Activated naive CD4-positive, alpha-beta T cell treated with anti-CD3 and anti-CD28 coated beads for 36 hours (primary cell): ENCODE measurements at places on chromosomes 3 and 15.

DNA sequence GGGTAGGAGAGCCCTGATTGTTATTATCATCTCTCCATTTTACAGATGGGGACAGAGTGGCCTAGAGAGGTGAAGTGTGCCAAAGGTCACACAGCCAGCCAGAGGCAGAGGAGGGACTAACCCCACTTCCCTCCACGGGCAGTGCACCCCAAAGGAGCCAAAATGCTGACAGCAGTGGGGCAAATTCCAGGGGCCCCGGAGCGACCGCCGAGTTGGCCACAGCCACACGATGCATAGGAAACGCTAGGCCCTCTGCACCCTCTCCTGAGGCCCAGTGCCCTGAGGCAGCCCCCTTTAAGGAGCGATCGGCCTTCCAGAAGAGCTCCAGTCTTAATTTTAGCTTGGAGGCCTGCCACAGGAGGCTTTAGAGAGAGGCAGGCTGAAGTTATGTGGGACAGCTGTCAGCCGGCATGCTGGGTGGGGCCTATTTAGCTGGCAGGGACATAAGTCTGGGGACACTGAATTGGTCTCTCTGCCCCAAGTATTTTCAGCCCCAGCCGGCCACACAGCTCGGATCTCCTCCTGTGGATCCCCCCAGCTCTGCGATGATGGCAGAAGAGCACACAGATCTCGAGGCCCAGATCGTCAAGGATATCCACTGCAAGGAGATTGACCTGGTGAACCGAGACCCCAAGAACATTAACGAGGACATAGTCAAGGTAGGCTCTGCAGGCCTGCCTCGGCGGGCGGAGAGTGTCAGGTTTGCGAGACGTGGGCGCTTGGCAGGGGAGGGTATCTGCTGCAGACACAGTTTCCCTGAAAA, at the start of gene CAV3:
CAV3 (plus strand) TSS at position 471 of the 763 bp plus-strand sequence; CDS start at position 546, 75 bp downstream.
- DNase-seq: no peak

GRCh38 chr3:141096981-141097380, 45.8 kb downstream of the SPSB4 start:
- DNase-seq: no peak

GRCh38 chr3:45553469-45553974, 41.0 kb upstream of the LIMD1 start:
- no peak for DNase-seq

DNA sequence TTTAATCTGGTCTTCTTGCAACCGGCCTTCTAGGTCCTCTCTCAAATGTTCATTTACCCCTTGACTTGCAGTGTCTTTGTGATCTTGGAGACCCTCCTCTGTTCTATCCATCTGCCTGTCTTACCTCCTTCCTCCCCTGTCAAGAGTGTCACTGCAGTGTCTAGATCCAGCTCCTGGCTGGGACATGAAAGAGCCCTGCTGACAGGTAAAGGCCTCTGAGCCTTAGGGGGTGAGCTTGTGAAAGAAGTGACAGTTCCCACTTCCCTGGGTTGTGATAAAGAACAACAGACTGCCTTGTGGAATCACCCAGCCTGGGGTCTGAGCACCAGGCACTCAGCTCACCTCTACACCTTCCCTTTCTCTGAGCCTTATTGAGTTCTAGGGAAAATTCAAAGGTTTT, 68.0 kb downstream of the CDC25A start:
- DNase-seq: no peak

- no peak for DNase-seq
These were observed 1181.9 kb downstream of the ROBO2 start for GRCh38 chr3:78221796-78222195.

- DNase-seq: peak; percentile 68
These were observed 641 bp downstream of the OPA1 start for GRCh38 chr3:193593668-193594030.

- DNase-seq: no peak
These were observed 15.3 kb downstream of the HESX1 start for GRCh38 chr3:57184526-57184925.

DNA sequence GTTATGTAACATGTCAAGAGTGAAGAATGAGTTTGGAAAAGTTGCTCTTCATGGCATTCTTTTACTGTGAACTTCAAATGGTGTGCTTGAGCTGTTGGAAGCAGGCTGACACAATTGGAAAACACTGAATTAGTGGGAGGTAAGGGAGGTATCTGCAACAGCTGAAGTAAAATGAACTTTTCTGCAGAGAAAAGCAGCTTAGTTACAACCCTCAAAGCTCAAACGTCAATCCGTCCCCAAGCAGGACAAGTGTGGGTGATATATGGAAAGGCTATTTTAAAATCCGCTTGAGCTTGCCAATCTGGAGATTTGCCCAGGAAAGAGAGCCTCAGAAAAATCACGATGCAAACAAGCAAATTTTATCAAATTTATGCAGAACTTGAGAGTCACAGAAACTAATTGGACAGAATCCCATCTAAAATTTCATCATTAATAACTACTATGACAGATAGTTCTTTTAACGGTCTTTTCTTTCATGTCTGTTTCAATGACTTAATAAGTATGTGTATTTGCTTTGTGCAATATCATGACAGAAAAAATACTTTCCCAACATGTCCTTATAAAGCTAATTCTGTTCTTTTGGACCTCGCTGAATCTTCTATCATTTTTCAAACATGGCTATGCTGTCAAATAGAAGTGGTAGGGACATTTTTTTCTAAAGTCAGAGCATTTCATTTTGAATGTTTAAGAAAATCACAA, 266.6 kb upstream of the SLITRK3 start:
- no peak for DNase-seq

GRCh38 chr3:180176059-180176458, 139.3 kb upstream of the PEX5L start:
- no peak for DNase-seq

- peak; percentile 69 for DNase-seq
These were observed at the start of gene EPHA3 for GRCh38 chr3:89107461-89108290. Gene EPHA3 (plus strand): TSS chr3:89107621. CDS start chr3:89107749, 128 bp downstream.

- no peak for DNase-seq
These were observed 86.6 kb downstream of the LINGO1 start for GRCh38 chr15:77546050-77546501.

- DNase-seq: no peak
These were observed 543.3 kb upstream of the UBE2E2 start for GRCh38 chr3:22659651-22660475.

DNA sequence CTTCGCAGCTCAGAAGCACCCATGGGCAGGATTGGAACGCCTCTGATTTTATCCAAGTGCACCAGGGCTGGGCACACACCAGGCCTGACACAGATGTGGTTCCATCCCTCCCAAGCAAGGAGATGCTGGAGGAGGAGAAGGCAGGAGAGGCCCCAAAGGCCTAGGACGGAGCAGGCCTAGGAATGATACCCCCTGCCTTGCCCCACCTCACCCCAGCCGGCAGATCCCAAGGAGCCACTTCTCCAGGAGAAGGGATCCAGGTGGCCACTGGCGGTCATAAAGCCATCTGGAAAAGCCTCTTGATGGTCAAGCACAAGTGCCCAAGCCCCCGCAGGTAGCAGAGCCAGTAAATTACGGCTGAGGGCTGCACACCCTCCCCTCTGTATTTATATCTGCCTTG, 211.8 kb downstream of the TBC1D2B start:
- no peak for DNase-seq

- no peak for DNase-seq
These were observed 122.4 kb upstream of the IL12A start for GRCh38 chr3:159866201-159866746.

GRCh38 chr15:74802290-74802689, 10.3 kb upstream of the LMAN1L start:
- DNase-seq: no peak

DNA sequence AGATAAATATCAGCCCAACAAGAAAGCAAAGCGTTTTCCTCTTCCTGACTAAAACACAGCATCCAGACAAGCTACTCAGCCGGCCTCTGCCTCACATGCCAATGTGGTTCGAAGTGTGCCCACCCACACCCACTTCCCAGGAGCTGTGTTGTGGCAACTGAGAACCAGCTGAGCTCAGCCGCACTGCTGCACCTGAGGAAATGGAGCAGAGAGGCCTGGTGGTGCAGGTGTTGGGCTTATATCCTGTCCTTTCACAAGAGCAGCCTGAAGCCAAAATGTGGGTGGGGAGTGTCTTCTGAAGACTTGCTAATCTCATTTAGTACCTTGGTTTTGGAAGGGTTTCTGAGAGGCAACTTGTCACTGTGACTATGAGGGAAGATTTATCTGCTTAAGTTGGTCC, 23.0 kb upstream of the RETNLB start:
- peak; percentile 53 for DNase-seq

GRCh38 chr15:38992506-38992905, 427.9 kb upstream of the RASGRP1 start:
- DNase-seq: no peak

DNA sequence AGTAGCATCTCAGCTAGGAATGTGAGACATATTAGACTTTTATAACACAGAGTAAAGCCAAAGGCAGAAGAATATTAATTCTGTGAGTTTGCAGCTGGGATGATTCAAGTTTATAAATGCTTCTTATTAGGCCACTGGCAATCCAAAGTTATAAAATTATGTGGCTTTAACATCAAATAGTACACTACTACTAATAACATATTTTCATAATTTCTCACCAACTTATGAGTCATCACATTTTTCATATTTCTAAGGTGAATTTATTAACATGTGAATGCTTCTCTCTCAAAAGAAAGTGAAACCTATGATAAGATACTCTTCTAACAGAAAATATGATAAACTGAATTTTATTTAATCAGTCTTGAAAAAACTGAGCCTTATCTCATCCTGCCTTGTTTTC, 1348.2 kb upstream of the ALCAM start:
- no peak for DNase-seq

DNA sequence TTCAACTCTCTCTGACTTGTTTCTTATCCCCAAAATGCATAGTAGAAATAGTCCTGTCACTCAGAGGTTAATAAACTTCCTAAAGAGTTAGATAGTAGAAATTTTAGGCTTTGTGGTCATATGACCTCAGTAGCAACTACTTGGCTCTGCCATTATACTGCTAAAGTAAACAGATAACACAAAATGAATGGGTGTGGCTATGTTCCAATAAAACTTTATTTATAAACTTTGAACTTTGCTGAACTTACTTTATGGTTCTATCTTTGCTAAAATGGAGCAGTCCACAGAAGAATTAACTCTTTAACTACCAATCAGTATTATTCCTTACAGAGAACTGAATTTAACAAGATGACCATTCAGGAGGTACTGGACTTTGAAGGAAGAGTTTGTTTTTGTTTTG, 393.6 kb upstream of the CDIN1 start:
- DNase-seq: no peak

DNA sequence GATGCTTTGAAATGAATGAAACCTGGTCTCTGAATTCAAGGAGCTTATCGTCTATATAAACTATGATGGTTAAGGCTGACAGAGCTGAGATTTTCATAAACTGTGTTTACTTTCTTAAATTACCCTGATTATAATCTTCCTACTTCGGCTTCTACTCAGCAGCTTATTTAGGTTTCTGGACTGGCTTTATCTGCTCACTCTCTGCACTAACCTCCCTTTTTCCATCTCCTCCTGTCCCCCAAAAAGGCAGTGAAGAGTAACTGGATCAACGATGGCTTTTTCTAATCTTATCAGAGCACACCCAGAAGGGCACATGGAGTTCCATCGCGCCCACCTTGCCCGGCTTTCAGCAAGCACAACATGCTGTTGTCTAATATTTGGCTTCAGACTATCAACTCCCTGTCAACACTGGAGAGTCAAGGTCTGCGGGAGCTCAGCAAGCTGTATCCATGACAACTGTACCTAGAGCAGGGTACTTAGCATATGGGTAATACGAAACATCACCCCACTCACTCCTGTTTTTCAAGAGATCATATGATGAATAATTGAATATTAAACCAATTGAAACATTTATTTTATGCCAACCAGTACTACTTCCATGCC, 417.3 kb downstream of the GABRB3 start:
- DNase-seq: no peak

DNA sequence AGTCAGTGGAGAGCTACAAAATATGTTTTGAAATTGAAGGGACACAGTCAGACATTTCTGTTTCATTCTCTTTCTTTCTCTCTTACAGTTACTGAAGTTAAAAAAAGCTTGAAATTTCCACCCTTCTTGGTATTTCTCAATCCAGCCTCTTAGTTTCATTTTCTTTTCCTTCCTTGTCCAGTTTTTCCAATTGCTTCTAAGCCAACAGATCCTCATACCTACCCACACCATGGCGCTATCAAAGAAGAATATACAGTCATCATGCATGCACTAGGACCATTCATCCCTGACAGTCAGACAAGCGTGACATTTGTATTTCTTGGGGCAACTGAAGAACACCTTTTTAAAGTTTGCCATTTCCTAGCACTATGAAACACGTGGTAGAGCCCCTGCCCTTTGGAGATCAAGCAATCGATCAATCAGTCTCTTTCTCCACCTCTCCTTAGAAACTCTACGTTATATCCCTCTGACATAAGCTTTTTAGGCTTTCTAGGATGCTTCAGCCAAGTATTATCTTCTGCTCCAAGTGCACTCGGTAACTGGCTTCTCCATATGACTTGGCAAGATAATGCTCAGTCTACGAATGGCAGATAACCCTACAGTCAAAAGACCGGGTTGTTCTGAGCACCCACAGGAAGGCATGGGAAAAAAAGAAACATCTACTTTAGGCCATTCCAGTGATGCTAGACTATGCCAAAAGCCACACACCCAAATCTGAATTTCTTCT, 65.4 kb downstream of the FBN1 start:
- no peak for DNase-seq

DNA sequence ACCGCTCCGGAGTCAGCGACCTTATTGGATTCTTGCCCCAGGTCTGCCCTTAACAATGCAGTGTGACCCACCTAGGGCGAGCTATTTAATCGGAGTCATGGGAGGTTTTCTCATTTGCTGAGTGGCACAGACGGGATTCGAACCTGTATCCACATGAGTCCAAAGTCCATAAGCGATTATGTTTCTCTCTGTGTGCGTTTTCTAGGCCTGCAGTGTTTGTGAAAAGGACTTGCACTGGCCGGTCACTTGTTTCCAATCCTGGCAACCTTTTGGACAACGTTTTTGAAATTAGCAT, 691 bp upstream of the HDGFL3 start:
- no peak for DNase-seq

DNA sequence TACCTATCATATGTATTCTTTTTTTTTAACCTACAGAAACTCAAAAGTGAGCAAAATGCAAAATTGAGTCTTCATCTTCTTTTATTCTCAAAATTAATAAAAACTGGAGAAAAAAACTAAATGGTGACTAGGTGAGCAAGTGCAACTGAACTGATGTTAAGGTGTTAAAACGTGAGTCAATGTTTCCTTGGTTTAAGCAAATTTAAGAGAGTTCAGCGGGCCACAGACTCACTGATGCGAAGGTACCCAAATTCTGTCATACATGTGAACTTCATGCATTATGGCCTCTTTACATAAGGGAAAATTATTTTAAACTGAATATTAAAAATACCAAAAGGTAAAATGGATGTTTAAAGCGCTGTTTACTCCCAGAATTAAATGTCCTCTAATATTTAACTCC, 206.6 kb downstream of the FOXP1 start:
- DNase-seq: peak; percentile 60

GRCh38 chr3:151600783-151601182, 132.9 kb upstream of the AADACL2 start:
- DNase-seq: no peak
